Stimulated activated CD8-positive, alpha-beta memory T cell treated with anti-CD3 and anti-CD28 coated beads, Interleukin-12 subunit alpha, Interleukin-12 subunit beta, amount 100 ng/mL, for 4 hours (primary cell): ENCODE measurements at places on chromosomes 4 and X.

DNA sequence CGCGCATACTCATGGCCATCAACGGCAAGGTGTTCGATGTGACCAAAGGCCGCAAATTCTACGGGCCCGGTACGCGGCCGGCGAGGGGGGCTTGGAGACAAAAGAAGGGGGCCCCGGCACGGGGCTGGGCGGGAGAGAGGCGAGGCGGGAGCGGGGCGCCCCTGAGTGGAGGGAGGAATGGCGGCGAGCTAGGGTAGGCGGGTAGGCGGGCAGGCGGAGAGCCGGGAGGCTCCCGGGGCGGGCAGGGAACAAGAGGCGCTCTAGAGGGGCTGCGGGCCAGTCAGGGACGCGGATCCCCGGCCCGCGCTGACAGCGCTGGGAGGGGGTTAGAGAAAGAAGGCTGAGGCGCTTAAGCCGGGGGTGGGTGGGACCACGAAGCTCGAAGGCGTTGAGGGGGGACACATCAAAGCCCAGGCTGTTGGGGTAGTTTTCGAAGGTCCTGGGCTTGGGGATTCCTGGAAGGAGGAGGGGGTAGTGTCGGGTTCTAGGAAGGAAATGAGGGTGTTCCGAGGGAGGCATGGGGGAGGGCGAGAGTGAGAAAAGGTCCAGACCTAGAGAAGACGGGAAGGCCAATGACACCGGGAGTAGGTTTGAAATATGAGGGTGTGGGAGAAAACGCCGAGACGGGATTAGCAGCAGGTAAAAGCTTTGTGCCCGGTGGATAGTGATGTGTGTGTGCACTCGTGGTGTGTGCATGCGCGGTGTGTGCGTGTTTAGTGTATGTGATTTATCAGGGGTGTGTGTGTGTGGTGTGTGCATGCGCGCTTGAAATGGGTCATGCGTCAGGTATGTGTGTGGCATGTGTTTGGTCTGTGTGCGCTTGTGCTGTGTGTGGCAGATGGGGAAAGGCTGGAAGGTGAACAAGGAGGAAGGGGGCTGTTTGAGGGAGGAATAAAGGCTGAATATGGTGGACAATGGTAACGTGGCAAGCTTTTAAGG is 807 bp downstream of the PGRMC1 start:
- DNase-seq = peak; percentile 6

GRCh38 chr4:8255698-8256441 is 13.7 kb upstream of the HTRA3 start:
- no peak for DNase-seq

DNA sequence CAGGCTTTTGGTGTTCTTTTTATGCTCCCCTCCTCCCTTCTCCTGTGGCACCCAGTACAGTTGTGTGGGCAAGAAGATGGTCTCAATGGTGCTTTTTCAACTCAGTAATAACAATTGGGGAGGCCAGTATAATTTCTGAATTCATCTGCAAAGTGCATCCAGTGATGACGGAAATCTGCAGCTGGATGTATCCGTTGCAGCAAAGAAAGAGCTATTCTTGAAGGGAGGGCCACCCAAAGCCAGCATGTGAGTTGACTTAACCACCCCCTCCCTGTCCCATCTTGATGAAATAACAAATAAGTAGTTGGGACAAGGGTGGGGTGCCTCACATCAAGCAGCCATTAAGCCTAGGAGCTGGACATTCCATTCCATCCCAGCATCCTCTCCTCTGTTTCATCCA is 30.7 kb downstream of the TSC22D3 start:
- DNase-seq = no peak

- DNase-seq = no peak
These were observed 26.9 kb downstream of the IGSF1 start for GRCh38 chrX:131262200-131262599.

DNA sequence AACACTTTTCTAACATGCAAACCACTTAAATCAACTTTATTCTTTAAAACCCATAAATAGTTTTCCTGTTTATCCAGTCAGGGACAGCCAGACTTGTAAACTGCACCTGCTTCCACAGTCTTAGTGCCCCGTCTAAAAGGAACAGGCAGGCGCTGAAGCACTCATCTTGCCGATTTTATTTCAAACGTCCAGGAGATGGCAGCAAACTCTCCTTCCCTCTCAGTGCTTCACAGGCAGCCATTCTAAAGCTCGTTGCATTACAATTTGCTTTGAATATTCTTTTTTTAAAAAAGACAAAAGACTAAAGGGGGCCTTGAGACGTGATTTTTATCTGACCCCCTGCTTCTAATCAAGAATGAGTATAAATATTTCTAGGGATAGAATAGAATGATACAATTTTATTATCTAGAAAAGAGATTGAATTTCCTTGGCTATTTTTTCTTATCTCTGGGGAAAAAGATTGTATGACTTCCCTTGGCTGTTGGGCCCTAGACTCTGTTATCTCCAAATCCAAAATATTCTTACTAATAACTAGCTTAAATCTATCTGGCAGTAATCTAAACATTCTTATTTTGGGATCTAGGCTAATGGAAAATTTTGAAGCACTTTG is 93.6 kb upstream of the MYOZ2 start:
- no peak for DNase-seq

DNA sequence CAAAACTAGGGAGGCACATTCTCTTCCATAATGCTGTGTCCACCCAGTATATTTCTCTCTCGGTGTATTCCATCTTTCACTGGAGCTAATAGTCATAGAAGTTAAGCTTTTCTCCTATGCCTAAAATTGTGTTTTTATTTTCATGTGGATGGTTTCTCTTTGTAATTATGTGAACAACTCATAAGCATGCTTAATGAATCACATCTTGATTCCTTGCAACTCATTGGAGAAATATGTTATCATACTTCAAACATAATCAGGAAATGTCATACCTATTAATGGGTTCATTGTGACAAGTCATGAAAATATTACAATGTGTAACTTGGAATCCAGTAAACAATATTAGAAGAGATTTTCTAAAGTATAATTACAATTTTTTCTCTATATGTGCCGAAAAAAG is 186.3 kb downstream of the SLC7A11 start:
- no peak for DNase-seq

DNA sequence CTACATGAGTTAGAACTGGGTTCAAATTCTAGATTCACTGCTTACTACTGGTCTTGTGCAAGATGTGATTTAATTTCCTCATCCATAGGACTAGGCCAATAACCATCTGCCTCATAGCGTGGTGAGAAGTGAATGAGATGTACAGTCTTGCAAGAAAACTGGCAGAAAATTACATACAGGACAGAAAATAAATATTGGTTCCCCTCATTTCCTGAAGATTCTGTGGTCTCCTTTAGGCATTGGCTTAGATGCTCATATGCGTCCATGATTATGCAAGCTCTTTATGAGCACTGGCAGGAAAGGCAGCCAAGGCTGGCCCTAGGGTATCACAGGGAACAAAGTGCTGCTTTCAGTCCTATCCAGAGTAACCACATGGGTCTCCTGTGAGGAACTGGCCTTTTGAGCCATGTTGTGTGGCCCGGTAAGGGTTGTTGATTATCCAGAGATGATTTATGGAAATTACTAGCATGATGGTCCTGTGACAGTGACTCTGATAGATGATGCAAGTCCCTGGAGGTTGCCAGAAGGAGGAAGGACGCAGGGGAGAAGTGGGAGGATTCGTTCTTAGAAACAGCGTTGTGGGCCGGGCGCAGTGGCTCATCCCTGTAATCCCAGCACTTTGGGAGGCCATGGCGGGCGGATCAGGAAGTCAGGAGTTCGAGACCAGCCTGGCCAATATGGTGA is 9.9 kb upstream of the MOB1B start:
- no peak for DNase-seq

DNA sequence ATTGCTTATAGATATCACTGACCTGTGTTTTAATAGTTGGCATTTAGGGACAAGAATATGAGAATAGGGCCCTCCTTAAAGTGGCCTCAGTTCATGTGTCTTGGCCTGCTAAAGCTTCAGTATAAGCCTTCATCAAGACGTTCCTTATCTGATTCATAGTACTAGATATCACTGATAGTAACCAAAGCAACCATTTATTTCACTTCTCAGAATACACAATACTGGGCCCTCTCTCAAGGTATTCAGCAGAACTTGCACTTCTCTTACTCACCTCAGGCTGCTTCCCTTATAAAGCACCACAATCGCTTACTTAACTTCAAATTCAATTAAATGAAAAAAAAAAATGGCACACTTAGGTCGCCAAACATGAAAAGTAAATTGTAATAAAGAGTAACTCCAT is 259.4 kb upstream of the PCDH7 start:
- DNase-seq = no peak

DNA sequence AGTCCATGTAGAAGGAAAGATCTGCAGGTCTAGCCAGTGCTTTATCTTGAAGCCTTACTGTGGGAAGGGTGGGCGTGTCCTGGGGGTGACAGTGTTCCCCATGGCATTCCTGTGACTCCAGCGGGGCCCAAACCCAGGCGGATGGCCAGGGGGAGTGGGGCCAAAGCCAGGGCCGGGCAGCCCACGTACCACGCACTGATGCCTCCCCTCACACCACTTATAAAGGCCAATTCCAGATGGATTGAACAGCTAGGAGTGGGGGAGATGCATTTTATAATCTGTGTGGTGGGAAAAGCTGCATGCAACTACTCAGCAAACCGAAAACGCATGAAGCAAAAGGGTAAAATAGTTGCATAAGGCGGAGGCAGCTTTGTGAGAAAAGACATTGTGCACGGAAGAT is 36.4 kb downstream of the NELFA start:
- DNase-seq = no peak

GRCh38 chrX:39688576-39689375 is 409.0 kb downstream of the BCOR start:
- DNase-seq = no peak
